COR-L47 (cell line): ENCODE measurements at places on chromosomes 2 and 18.
A peak's percentile ranks its signal among the peaks of the same experiment; 100 is the strongest.

DNA sequence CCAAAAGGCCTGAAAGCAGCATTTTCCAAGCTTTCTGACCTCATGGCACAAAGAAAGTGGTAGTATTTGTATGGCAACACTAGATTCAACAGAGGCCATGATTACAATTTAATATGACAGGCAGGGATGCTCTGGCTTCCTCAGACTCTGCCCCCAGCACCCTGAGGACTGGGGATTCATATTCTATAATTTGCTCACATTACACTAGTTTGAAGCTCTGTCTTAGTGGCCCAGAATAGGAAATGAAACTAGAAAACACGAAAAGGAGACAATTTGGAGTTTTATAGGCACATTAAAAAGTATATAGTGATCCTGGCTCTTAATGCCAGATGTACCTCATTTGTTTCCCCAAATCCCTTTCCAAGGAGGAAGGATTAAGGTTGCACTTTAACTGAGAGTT lies 173.0 kb upstream of the STK17B start:
- no peak for DNase-seq

DNA sequence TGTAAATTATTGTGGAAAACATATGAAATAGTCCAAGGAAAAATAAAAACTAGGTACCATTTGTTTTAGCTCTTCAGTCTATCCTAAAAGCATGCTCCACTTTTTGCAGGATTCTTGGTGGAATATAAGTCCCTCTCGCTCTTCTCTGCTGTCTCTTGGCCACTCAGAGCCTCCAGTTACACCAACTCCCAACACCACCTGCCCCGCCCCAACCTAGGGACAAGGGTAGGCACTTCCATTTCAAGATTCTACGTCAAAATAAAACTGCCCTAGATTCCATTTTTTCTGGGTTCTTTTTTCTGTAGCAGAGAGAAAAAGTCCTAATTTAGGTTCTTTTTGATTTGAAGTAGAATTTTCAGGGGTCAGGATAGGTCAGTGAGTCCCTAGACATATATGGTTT lies 1036.2 kb upstream of the POU3F3 start:
- DNase-seq = no peak

GRCh38 chr2:230011617-230012016 lies 57.1 kb downstream of the SLC16A14 start:
- no peak for DNase-seq

DNA sequence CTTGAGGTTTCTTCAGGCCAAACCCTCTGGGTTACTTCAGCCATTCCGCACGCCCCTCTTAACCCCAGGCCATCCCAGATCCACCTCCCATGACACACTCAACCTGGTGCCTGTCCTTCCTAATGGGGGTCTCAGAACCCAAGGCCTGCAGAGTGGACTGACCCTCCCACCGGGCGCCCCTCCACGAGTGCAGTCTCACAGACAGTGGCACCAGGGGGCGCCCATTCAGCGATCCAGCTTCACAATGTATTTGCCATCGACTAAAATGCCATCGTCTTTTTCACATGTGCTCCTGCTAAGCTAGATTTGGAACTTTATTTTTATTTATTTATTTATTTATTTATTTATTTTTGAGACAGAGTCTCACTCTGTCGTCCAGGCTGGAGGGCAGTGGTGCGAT lies 38.5 kb downstream of the INPP5D start:
- peak; percentile 6 for DNase-seq

GRCh38 chr2:158519481-158519880 lies 62.7 kb downstream of the PKP4 start:
- DNase-seq = no peak

- DNase-seq = no peak
Observed at GRCh38 chr2:16323551-16324543, 341.8 kb downstream of the CYRIA start.

DNA sequence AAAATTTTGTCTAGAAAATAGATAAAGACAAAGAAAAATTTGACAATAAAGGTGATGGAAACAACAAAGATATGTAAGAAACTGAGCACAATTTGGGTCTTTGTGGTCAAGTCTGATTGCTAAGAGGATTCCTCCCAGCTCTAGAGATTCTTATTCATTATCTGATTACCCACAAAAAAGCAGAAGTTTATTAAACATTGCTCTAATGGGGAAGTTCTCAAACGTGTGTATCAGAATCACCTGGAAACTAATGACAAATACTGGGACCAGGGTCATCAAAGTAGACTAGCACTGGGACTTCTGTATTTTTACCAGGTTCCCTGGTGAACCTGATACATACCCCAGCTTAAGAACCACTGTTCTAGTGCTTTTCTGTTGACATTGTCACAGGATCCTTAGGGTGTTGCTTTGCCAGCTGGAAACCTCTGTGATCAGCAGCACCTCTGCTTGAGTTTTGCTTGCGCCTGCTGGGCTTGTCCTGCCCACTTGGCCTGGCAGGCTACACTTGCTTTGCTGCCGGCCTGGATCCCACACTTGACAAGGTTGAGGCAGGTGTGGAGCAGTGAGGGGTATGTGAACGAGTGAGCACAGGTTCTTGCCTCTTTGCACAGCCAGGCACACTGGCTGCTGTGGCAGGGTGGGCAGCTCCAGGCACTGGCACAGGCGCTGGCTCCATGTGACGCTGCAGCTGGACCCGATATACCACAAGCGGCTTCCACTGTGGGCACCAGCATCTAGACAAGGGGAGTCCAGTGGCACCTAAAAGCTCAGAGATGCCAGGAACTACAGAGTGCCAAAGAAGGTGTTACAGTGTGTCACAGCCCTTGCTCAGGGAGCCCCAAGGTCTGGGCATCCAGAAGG lies 6.2 kb upstream of the GORASP2 start:
- no peak for DNase-seq

- DNase-seq = no peak
Observed at GRCh38 chr2:239462671-239463506, 62.1 kb upstream of the HDAC4 start.

GRCh38 chr2:27249891-27250651 lies 12.8 kb downstream of the SLC30A3 start:
- peak; percentile 31 for DNase-seq

DNA sequence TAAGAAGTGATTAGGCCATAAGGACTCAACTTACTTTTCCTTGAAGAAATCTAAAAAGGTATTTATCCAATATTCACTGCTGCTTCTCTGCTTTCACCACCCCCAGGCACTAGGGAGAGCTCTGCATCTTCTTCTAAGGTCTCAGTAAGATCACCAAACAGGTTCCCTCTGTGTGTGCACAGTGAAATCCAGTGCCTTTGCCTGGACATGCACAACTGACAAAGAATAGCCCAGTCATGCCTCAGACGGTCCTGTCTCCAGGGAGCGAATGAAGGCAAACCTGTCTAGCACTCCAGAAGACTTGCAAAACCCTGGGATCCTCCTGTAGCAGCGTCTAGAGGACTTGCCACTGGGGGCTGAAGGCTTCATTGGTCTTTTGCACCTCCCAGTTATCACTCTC lies 344.5 kb upstream of the LRATD1 start:
- no peak for DNase-seq

- no peak for DNase-seq
Observed at GRCh38 chr2:9707008-9707407, 76.2 kb upstream of the YWHAQ start.

DNA sequence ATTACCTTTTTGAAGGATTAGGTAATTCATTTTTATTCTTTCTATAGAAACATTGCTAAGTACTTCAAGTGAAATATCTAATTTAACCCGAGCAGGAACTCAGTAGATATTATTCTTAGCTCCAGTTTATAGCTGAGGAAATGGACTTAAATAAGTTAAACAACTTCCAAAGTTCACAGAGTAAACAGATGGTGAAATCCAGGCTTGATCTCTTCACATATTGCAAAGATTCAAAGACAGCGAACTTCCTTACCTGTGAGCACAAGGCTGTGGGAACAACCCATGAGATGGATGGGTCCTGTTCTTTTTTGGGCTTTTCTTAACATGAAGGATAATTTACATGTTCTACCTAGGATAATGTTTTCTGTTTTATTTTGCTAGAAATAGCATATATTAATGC lies 439.0 kb downstream of the IRS1 start:
- no peak for DNase-seq

DNA sequence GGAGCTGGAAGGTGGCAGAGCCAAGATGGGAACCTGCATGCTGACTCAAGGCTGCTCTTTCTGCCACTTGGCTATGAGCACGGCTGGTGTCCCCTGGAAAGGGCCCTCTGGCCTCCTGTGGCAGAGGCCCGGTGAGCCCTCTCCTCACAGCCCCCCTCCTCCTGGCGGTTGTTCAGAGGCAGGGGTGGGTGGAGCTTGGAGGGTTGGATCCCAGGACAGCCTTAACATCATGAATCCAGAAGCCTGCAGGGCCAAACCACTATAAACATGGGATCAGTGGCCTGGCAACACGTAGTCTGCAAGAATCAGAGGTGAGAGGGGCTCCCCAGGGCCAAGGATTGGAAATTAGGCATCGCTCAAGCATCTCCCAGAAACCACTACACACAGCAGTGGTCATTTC lies 48.5 kb upstream of the LOXHD1 start:
- DNase-seq = no peak

DNA sequence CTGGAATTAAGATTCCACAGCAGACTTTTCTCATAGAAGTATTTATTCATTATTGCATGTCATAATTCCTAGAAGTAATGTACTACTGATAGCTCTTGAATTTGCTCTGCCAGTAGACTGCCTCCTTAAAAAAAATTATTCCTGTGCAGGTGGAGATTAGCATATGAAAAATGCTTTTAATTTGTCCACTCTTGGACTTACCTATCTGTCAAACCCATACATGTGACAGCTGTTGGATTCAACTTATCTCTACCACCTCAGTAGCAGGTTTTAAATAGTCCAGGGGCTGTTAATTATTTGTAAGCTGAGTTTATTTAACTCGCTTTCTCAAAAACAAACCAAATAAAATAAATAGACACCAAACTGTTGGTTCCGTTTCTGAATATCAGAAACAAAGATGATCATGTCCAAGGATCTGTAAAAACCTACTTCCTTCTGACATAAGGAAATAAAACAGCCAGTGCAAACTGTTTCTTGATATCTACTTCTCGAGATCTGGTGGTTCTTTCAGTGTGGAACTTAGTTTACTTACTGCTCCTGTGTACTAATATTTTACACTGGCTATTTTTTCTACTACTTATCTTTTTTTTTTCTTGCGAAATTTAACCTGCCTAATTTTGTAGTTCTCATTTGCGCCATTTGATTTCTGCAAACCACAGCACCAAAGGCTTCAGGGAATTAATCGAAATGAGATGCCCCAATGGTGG lies 44.2 kb downstream of the ZEB2 start:
- DNase-seq = no peak

- DNase-seq = no peak
Observed at GRCh38 chr2:223251656-223252229, 199.8 kb downstream of the KCNE4 start.

DNA sequence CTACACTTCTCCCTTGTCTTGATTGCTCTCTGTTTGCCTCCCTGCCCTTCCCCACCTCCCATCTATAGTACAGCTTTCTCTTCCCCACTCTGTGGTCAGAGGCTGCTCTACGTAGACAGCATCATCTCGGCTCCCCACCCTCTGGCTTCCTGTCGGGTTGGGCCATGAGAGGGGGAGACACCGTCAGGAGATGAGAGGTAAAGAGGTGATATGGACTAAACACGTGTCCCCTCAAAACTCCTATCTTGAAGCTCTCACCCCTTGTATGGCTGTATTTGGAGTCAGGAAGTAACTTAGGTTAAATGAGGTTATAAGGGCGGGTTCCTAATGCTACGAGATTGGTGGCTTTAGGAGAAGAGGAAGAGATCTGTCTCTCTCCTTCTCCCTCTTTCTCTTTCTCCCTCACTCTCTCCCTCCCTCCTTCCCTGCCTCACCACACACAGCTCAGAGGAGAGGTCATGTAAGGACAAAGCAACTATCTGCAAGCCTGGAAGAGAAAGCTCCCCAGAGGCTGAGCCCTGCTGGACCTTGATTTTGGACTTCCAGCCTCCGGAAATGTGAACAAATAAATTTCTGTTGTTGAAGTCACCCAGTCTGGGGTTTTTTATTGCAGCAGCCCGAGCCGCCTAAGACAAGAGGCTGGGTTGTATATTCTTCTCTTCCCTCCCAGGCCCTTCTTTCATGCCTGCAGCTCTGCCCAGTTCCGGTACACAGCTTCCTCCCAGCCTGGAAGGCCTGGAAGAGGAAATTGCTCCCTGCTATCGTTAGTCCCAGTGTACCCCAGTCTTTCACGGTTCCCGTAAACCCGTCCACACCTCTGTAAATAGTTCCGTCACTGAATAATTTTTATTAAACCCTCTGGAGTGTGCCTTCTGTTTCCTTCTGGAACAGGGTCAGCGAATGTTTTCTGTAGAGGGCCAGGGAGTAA lies 138.0 kb downstream of the AKAIN1 start:
- no peak for DNase-seq

- peak; percentile 9 for DNase-seq
Observed at GRCh38 chr18:1018181-1018681, 113.6 kb downstream of the ADCYAP1 start.

DNA sequence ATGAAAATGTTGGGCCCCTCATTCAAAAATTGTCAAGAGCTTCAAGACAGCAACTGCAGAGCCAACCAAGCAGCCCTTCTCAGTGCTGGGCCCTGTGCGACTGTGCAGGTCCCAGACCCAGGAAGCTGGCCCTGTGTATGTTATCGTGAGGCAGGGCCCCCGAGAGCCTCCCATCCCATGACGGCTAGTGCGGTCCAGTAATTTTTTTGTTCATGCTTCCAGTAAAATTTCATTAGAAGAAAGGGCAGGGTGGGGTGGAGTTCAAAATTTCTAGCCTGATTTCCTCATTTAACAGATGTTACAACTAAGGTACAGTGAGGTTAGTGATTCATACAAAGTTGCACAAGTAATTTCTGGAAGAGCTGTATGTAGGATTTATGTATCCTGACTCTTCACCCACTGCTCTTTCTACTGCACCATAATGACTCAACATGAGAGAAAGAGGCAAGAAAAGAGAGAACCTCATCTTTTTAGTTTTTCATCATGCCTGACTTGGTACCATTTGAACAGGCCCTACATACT lies 105.5 kb downstream of the ZEB2 start:
- DNase-seq = no peak

DNA sequence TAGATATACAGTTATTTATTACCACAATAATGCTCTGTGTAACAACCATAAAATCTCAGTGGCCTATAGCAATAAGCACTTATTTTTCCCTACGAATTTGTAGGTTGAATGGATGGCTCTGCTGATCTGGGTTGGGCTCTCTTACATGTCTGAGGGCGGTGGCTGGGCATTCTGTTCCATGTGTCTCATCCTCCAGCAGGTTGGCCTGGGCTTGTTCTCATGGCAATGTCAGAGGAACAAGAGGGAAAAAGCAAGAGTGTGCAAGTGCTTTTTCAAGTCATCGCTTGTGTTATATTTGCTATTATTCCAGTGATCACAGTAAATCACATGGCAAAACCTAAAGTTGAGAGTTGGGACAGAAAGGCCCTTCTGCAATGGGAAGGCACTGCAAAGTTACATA lies 30.4 kb upstream of the MYO3B start:
- DNase-seq = no peak

- DNase-seq = no peak
Observed at GRCh38 chr2:174635776-174636404, 38.3 kb upstream of the WIPF1 start.

GRCh38 chr2:10414591-10414990 lies 33.5 kb downstream of the ODC1 start:
- DNase-seq = peak; percentile 89

GRCh38 chr2:207370646-207371045 lies 159.1 kb upstream of the CREB1 start:
- DNase-seq = no peak
